ENCODE measurements at places on chromosomes 4 and X.

GRCh38 chr4:102345795-102346100 is 466 bp upstream of the SLC39A8 start:
- no peak for DNase-seq

GRCh38 chr4:101835121-101835904 is 44.8 kb downstream of the BANK1 start:
- DNase-seq = no peak

GRCh38 chr4:120773641-120774040 is 148.9 kb downstream of the PRDM5 start:
- DNase-seq = no peak

GRCh38 chrX:2829469-2830246 is 928 bp downstream of the GYG2 start:
- no peak for DNase-seq

- no peak for DNase-seq
These were observed 32.8 kb downstream of the ELOVL6 start for GRCh38 chr4:110165382-110166286.

DNA sequence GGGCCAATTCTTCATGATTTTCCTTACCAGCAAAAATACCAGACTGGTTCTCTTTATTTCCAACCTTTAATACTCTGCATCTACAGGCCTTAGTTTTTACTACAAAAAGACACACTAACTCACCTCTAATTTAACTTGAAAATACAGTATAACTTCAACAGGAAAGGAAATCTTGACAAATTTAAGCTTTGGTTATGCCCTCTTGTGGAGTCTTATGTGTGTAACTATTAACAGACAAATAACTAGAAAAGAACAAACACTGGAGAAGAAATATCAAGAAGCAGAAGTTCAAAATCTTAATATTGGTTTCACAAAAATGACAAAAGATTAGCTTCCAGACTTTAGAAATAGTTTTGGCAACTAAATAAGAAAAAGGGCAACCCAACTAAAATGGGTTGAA is 33.0 kb downstream of the PPA2 start:
- DNase-seq = no peak

DNA sequence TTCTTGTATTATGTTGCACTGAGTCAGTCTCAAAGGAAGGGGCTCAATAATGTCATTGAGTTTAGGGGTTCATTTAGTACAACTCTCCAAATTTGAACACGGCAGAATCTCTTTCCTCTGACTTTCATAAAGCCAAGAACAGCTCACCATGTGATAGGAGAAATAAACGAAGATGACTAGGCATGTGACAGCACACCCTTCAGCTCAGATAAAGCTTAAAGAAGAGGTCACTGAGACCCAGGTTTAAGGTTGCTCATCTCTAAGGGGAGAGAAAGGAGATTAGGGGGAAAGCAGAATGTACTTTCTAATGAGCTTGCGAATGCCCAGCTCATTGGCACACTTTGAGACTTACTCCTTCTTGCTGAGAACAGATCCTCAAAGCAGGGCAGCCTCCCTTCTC is 89.0 kb downstream of the PLAC1 start:
- no peak for DNase-seq

GRCh38 chr4:64889906-64890610 is 480.8 kb upstream of the TECRL start:
- no peak for DNase-seq
